ENCODE measurements at places on chromosomes 6 and 20. TPM values are rescaled to one million over a fixed set of nuclear protein-coding genes. Genes with fewer than 3 reads are reported as not detected.

SKIC2 gene
- total RNA-seq = 47.5 TPM

SH3BGRL2 gene
- total RNA-seq = 2.8 TPM

PHIP gene
- 18.9 TPM for total RNA-seq

B3GAT2 gene
- total RNA-seq = not detected

ECT2L gene
- not detected for total RNA-seq

DEFB118 gene
- total RNA-seq = not detected

LIN28B gene
- total RNA-seq = not detected

COL21A1 gene
- 12.0 TPM for total RNA-seq

ASCC3 gene
- 67.0 TPM for total RNA-seq

BPI gene
- not detected for total RNA-seq

CALHM4 gene
- not detected for total RNA-seq

REPS1 gene
- 38.7 TPM for total RNA-seq

NXT1 gene
- 19.7 TPM for total RNA-seq

TCF15 gene
- not detected for total RNA-seq

DEFB115 gene
- total RNA-seq = not detected
